ENCODE measurements at places on chromosomes 1 and 21.

DNA sequence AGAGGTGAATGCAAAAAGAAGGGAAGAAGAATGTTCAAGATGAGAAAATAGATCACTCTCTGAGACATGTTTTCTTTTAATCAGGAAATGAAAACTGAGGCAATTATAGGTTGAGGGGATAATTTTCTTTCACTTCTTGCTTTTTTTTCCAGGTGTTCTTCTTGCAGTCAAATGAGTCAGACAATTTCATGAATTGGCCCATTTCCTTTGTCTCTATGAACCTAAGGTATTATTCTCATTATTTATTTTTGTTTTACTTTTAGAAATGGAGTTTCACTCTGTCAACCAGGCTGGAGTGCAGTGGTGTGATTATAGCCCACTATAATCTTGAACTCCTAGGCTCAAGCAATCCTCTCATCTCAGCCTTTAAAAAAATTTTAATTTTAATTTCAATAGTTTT lies 3.5 kb upstream of the VASH2 start:
- DNase-seq, result no peak

DNA sequence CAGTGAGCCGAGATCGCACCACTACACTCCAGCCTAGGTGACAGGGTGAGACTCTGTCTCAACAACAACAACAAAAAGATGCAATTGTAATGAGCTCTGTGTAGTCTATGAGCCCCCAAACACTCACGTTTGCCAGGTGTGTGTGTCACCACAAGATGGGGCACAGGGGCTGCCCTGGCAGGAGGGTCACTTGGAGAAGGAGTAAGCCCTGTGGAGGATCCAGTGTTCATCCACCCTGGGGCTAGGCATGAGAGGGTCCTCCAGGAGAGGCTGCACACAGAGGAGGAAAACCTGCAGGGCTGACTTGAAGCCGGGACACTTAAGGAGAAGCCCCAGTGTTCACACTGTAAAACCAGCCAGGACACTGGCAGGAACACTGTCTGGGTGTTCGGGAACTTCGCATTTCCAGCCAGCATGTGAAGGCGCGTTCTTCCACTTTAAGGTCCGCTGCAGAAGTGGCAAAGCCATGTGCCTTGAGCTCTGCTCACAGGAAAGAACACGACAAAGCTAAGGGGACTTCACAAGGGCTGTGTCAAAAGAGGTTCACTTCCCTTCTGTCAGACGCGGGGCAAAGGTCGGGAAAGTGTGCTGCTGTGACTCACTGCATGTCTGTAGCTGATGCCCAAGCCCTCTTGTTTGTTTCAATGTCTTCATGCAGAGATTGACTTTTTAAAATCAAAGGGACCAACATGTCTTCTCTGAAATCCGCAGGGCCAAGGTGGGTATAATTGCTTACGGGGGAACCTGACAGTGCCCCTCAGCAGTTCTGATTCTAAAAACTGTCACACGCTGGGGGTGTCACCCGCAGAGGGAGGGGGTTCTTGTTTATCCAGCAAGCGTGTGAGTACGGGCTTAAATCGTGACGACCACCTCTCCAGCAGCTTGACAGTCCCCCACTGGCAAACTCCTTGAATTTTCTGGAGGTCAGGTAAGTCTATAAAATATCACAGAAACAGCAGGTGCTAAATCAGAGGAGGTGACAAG lies 102.8 kb downstream of the RIPK4 start:
- no peak for DNase-seq

DNA sequence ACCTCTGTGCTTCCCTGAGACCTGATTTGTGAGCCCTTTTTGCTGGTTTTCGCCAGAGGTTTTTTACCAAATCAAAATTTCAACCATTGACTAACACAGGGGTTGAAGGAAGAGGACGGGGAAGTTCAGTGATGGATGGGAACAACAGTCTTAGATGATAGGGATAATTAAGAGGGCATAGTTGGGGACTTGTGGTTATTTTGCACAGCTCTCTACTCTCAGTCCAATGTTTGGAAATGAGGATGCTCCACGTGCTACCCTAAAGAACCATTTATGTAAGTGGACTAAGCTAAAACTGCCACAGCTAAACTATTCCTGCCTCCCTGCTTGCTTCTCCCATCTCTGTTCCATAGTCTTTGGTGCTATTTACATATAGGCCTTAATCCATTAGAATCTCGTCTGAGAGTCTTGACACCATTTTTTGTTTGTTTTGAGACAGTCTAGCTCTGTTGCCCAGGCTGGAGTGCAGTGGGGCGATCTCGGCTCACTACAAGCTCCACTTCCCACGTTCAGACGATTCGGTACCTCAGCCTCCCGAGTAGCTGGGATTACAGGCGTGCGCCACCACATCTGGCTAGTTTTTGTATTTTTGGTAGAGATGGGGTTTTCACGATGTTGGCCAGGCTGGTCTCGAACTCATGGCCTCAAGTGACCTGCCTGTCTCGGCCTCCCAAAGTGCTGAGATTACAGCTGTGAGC lies 684 bp upstream of the MCL1 start:
- no peak for DNase-seq

- no peak for DNase-seq
Observed at GRCh38 chr1:198153804-198154203, 3.0 kb upstream of the NEK7 start.

DNA sequence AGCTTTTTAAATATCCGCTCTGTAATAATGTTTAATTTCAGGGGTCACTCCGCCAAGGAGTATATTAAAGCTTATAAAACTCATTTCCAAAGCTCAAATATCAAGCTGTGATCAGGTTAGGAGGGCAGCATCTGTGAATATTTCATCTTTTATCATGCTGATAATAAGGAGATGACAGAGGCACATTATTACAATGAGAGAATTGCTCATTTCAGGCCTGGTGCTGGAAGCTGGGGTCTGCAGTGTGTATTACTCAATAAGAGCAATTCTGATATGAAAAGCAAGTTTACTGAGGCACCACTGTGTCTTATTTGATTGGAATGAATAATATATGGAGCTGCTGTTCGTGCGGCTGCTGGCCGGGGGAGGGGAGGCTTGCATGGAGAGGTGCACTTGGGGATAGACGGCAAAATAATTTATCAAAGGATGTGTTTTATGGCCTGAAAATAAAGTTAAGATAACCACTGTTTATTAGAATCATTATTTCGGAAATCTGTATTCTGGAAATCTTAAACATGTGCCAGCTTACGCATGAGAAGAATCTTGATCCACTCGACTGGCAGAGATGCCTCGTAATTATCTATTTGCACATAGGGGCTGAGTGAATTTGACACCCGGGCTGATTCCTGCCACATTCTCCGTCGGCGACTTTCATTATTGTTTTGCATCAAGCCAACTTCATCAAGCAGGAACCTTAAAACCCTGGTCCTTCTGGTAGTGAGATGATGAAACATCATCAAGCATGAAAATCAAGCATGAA lies 173.2 kb downstream of the RRAGC start:
- no peak for DNase-seq

DNA sequence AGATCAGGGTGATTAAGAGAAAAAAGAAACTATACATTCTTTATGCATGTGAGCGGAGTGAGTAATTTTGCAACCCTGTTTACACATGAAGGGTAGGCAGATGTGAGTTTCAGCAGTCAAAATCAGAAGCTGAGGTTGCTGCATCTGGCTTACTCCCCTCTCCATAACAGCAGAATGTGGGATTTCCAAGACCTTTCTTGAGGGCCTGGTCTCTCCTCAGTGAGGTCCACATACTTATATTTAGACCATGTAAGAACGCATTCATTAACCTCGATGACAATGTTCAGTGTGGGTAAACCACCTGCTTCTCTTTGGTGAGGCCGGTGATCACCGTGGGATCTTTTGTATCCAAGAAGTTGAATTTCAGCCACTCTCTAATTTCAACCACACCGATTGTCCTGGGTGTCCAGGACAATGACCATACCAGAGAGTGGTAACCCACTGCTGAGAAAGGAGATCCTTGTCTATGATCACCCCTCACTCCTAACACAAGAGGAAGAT lies 18.7 kb upstream of the RAP1A start:
- peak; percentile 92 for DNase-seq

GRCh38 chr1:179026813-179027669 lies 1.3 kb downstream of the FAM20B start:
- DNase-seq, result no peak

- peak; percentile 54 for DNase-seq
Observed at GRCh38 chr1:150973836-150974579, 627 bp downstream of the CERS2 start.

DNA sequence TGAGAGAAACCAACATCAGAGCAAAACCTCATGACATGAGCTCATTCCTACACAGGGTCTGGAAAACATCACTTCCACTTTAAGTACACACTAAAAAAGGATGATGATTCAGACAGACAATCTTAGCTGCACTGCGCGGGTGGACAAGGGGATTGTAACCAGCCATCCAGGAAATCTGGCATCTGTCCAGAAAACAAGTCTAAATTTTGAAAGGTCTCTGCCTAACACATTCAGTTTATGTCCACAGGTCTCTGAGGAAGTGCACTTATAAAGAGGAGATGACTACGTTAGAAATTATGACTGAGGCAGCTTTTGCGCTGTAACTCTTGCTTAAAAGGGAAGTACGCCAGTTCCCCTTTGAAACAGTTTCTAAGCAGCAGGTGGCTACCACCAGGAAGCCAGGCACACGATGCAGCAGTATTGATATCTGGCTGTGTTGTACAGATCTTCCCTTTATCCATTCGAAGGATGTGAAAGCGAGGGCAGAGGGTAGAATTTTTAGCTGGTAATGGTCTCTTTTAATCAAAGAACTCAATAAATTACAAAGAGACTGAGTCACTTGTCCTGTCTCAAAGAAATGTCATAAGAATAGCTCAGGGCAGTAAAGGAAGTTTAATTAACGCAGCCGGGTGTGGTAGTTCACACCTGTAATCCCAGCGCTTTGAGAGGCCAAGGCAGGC lies 128.0 kb downstream of the SETD4 start:
- DNase-seq, result peak; percentile 20

GRCh38 chr1:87452648-87453047 lies 124.0 kb downstream of the LMO4 start:
- DNase-seq, result no peak

DNA sequence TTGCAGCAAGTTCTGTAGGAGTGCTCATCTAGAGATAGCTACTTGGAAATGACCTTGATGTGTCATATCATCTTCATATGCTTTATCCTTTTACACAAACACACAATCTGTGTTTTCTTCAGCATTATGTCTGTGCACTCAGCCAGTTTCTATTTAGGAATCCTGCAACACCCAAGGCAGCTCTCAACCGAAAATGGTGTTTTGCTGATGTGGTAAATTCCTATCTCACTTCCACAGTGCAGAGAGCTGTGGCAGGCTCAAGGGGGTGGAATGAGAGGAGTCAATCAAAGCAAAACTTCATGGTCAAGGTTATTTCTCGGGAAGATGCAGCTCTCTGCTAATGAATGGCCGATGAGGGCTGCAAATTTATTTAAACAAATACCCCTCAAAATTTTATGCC lies 59.3 kb downstream of the IGSF5 start:
- no peak for DNase-seq

GRCh38 chr1:112383759-112384370 lies 12.1 kb upstream of the CTTNBP2NL start:
- DNase-seq, result no peak

- DNase-seq, result no peak
Observed at GRCh38 chr1:107865627-107866026, 99.4 kb downstream of the VAV3 start.

- DNase-seq, result no peak
Observed at GRCh38 chr21:41269535-41269934, 47.1 kb upstream of the FAM3B start.

GRCh38 chr1:151062741-151063371 lies 2.7 kb downstream of the MLLT11 start:
- DNase-seq, result no peak

- no peak for DNase-seq
Observed at GRCh38 chr1:37181425-37181824, 147.1 kb upstream of the GRIK3 start.

- DNase-seq, result no peak
Observed at GRCh38 chr1:194273660-194274059, 1087.2 kb upstream of the B3GALT2 start.

DNA sequence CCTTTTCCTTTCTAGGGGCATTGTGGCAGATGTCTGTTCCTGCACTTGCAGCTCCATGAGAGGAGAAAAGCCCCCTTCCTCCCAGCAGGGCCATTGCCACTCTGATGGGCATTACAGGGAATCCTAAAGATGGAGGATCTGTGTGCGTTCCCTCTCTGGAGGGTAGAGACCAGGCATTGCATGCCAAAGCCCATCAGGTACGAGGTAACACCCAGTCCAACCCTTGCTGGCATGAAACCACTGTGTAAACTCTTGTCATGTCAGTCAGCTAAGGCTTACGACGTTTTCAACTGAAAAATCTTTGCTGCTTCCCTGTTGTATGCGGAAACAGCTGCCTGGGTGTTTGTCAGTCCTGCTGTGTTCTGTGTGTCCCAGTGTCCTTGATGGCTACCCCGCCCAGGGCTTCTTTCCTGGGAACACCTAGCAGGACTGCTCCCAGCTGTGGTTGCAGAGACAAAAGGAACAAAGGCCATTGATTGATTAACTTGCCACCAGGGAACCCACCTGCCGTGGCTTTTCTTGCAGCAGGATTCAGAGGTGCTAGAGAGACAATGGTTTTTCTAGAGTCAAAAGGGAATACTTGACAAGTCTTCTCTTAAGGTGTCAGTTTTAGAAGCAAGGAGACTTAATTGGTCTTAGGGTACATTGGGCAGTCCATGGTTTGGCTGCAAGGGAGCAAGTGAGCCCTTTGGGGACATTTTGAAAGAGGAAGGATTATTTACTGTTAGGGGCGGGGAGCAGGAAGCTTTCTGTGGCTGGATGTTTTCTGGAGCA lies 24.6 kb downstream of the B3GALT5 start:
- no peak for DNase-seq

DNA sequence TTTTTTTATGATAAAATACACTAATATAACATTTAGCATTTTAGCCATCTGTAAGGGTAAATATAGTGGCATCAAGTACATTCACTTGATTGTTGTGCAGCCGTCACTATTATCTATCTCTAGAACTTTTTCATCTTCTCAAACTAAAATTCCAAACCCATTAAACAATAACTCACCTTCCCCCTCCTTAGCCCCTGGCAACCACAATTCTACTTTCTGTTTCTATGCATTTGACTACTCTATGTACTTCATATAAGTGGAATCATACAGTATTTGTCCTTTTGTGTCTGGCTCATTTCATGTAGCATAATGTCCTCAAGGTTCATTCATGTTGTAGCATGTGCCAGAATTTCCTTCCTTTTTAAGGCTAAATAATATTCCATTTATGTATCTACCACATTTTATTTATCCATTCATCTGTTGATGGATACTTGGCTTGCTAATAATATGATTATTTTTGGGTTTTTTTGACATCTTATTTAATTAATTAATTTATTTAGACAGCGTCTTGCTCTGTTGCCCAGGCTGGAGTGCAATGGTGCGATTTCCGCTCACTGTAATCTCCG lies 69.6 kb upstream of the MACF1 start:
- no peak for DNase-seq

DNA sequence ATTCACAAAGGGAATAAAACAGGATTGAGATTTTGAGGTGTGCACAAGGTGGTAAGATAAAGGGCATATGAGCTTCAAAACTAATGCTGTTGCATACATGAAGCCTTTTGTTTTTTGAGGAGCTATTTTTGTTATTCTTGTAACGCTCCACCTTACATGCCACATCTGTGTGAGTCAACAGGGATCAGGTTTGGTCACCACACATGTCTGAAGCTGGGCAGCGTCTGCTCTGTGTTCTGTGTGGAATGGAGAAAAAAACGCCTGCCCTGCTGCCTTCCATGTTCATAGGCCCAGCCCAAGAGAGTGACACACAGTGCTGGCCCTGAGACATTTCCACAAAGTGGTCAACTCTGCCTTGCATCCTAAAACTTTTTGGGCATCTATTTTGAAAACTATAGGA lies 67.7 kb downstream of the MPZL1 start:
- DNase-seq, result no peak

- no peak for DNase-seq
Observed at GRCh38 chr1:81949421-81949820, 148.7 kb downstream of the ADGRL2 start.

GRCh38 chr1:200415789-200416593 lies 6.2 kb upstream of the ZNF281 start:
- DNase-seq, result peak; percentile 23
